ENCODE measurements at places on chromosomes 7 and 10. TPM values are rescaled to one million over a fixed set of nuclear protein-coding genes. Genes with fewer than 3 reads are reported as not detected.

The NCAPG2 gene
- 34.2 TPM for total RNA-seq

The GNGT1 gene
- total RNA-seq: 0.24 TPM

The CPED1 gene
- 18.4 TPM for total RNA-seq

The ADRA2A gene
- total RNA-seq: not detected

The ARID5B gene
- 17.6 TPM for total RNA-seq

The LRCH4 gene
- 11.4 TPM for total RNA-seq

The FOXP2 gene
- 0.12 TPM for total RNA-seq

The GTF2I gene
- total RNA-seq: 188 TPM

The FRAT1 gene
- total RNA-seq: 1.8 TPM

GRCh38 chr7:26011039-26011696 lies 140.8 kb upstream of the NFE2L3 start:
- DNase-seq: no peak

Measured in A172 (cell line).